Thoracic aorta (tissue), 2 donors: ENCODE measurements at places on chromosomes 2 and 18.
A peak's percentile ranks its signal among the peaks of the same experiment; 100 is the strongest.

- no peak for DNase-seq
Observed at GRCh38 chr2:212995920-212996319, 155.5 kb downstream of the IKZF2 start.

- no peak for DNase-seq
Observed at GRCh38 chr2:169513926-169514325, 4.4 kb downstream of the KLHL41 start.

GRCh38 chr18:36638224-36638623 lies 190.6 kb downstream of the TPGS2 start:
- DNase-seq: no peak

DNA sequence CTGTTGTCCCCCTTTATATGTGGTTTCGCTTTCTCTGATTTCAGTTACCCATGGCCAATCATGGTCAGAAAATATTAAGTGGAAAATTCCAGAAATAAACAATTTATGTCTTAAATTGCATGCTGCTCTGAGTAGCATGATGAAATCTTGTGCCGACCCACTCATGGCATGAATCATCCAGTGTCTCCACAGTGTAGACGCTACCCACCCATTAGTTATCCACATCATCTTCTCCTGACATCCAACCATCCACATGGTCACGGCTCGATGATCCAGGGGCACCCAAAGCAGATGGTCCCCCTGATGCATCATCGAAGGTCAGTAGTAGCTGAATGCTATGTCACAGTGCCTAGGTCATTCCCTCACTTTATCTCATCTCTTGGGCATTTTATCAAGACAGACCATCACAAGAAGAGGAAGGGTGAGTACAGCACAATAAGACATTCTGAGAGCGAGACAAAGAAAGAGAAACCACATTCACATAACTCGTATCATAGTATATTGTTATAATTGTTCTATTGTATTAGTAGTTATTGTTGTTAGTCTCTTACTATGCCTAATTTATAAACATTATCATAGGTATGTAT lies 44.1 kb upstream of the ACKR3 start:
- DNase-seq: no peak

- DNase-seq: no peak
Observed at GRCh38 chr2:123839326-123839725, 185.8 kb upstream of the CNTNAP5 start.

GRCh38 chr2:106269591-106270291 lies 75.6 kb upstream of the UXS1 start:
- DNase-seq: no peak

GRCh38 chr2:118847762-118848172 lies 319 bp upstream of the EN1 start:
- no peak for DNase-seq

- no peak for DNase-seq
Observed at GRCh38 chr2:170991398-170992182, 62.5 kb downstream of the GORASP2 start.

GRCh38 chr2:85504778-85505261 lies 34.1 kb upstream of the MAT2A start:
- peak; percentile 59 for DNase-seq

DNA sequence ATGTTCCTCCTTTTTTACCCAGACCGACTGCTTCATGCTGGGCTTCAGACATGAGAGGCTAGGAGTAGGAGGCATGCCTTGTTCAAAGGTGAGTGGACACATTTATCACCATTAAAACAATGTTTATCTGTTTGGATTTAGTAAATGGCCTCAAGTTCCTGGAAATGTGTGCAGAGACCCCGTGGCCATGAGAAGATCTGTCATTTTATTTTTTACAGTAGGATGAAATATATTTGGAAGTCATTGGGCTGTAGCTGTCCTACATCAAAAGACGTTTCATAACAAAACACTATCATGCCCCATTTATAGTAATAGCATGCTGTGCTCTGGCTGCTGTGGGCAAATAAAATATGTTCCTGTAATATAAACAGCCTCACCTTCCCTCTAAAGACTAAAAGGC lies 403.9 kb upstream of the TNP1 start:
- no peak for DNase-seq

GRCh38 chr2:84823229-84823628 lies 57.7 kb downstream of the TRABD2A start:
- no peak for DNase-seq

- DNase-seq: no peak
Observed at GRCh38 chr2:149537092-149537726, 50.4 kb downstream of the MMADHC start.

DNA sequence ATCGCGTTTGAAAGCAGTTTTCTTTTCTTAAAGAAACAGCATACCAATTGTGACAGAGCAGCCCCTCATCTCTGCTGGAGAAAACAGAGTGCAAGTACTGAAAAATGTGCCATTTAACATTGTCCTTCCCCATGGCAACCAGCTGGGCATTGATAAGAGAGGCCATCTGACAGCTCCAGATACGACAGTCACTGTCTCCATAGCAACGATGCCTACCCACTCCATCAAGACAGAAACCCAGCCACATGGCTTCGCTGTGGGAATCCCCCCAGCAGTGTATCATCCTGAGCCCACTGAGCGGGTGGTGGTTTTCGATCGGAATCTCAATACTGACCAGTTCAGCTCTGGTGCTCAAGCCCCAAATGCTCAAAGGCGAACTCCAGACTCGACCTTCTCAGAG lies 9.5 kb downstream of the GRHL1 start:
- DNase-seq: no peak

GRCh38 chr18:23405636-23406035 lies 47.5 kb upstream of the RIOK3 start:
- DNase-seq: no peak

DNA sequence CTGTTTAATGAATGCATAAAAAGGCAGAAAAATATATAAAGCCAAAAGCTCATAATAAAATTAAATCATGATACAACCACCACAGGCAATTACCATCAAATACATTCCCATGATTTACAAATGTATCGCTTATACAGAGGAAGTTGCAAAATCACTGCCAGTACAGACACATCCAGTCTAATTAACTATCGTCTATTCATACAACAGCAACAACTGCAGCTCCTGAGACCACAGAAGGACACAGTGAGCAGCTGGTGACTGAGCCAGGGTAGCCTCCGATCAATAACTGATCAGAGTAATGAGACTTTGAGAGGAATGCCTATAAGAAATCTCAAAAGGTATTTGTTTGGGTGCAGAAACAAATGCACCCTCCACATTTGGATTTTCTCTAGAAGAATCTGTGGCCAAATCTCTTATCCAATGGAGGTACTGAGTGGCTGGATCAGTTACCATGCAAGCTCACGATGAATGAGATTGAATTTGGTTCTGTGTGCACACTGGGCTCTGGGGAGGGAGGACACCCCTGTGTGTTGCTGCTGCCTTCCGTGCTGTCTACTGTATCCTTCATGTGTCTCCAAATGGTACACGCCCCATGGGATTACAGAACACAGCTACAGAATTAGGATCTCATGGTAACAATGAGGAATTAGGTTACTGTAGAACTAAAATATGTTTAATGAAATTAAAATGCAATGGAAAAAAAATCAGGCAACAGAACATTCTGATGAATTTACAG lies 119.6 kb downstream of the MBP start:
- DNase-seq: no peak

DNA sequence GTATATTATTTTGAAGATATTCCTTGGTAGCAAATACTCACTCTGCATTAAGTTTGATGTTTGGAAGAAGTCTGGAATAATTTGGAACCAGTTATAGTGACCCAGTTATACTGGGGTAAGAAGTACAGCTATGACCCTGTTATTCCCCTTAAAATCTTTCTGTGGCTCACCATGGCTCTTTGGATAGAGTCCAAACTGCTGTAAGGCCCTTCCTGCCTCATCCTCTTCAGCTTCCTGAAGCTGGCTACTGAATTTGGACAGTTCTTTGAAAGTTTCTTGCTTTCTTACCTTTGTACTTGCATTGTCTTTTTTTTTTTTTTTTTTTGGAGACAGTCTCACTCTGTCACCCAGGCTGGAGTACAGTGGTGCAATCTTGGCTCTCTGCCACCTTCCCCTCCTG lies 85.6 kb downstream of the ABI2 start:
- DNase-seq: no peak

DNA sequence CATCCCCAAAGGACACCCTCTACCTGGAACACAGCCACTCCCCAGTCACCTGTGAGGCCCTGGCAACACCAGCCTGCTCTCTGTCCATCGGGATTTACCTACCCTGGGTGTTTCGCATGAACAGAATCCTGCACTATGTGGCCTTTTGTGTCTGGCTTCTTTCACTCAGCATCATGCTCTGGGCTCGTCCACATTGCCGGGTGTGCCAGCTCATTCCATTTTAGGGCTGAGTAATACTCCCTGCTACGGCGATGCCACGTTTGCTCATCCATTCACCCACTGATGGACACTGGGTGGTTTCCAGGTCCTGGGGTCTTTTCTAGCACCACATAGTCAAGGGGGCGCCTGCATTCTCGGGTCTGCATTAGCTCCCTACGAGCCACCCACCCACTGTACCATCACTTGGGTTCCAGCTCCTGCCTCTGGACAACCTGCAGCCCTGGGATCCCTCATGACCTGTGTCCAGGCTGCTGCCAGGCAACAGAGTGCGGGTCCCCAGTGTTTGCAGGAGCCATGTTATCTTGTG lies 22.0 kb downstream of the KCNF1 start:
- DNase-seq: no peak

DNA sequence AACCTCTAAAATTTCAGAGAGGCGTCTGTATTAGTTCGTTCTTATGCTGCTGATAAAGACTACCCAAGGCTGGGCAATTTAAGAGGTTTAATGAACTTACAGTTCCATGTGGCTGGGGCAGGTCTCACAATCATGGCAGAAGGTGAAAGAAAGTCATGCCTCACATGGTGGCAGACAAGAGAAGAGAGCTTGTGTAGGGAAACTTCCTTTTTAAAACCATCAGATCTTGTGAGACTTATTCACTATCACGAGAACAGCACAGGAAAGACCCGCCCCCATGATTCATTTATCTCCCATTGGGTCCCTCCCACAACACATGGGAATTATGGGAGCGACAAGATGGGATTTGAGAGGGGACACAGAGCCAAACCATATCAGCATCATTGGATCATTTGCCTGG lies 183.2 kb upstream of the SIX2 start:
- DNase-seq: no peak

DNA sequence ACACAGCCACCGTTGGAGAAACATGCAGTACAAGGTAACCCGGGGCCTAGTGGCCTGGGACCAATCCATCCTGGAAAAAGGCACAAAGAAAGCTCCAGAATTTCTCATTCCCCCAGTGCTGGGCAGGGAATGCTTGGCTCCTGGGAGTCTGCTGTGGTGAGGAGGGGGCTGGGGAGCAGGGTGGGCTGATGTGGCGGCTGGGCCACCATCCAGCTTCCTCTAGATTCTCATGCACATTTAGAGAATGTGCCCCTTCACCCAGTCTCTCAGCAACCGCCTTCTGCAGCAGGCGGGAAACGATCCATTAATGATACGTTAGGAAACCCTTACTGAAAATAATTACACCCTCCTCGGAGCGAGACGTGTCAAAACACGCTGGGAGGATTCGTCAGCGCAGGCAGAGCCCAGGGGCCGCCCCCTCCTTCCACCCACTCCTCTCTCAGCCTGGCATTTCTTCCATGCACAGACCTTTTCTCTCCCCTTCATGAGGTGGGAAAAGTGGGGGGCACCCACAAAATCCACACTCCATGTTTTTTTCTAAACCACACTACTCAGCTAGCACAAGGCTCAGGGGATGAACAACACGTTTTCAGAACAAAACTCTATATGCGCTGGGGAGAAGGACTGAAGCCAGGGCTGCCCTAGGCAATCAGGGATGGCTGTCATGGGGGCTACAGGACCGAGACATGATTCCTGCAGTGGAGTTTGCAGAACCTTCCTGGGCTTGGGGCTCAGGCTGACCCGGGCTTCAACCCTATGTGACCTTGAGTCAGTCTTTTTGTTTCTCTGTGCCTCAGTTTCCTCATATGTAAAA lies 56.1 kb upstream of the SMAD7 start:
- DNase-seq: no peak

DNA sequence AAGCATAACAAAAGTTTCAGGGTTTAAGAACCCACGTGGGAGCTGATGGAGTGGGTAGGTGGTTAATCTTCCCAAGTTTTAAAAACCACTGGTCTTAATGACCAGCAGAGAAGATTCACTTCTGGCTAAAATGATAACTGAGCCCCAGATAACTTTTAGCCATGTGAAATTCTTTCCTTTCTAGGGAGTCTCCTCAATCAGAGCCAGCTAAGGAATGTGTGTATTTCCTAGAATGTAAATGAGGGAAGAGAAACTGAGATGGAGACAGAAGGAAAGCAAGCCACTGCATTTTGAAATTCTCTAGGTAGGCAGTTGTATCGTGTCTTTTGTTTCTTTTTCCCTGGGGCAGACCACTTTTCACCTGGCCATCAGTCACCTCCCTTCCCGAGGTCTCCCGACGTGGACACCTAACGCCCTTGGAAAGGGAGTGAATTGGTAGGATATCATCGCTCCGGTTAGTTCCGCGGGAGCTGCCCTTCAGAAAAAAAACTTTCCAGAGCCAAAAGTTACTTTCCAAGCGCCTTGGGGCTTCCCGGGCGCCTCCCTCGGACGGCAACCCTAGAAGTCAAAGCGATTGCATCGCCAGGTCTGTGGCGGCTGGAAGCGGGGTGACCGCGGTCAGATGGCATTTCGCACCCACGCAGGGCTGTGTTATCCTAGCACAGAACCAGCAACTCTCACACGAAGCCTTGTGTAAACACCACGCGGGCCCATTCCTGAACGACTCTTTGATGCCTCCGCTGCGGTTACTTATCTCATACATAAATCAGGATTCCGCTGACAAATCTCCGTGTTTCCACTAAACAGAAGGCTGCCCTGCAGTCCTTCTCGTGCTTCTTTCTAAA lies 1.3 kb downstream of the COLEC12 start:
- DNase-seq: no peak

DNA sequence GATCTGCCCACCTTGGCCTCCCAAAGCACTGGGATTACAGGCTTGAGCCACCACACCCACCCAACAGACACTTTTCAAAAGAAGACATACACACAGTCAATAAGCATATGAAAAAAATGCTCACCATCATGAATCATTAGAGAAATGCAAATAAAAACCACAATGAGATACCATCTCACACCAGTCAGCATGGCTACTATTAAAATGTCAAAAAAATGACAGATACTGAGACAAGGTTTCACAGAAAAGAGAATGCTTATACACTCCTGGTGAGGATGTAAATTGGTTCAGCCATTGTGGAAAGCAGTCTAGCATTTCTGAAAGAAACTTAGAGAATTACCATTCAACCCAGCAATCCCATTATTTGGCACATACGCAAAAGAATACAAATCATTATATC lies 1947.2 kb downstream of the SUCLG1 start:
- no peak for DNase-seq

DNA sequence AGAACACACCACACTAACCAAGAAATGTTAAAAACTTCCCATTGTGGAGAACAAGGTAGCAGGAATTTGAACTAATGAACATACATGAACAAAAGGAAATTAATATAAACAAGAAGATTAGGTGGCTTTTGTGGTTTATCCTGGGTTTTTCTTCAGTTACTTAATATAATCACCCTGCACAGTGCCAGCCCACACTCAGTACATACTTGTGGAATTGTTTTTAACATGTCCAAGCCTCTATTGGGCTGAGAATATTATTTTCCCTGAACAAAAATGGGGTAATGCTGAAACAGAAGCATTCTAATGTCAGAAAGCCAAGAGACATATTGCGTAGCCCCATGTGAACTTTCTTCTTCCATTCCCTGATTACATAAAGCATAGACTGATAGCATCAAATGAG lies 202.8 kb downstream of the DNER start:
- DNase-seq: no peak
